T1000 (cell line): ENCODE measurements at places on chromosomes 16 and 17.
A peak's percentile ranks its signal among the peaks of the same experiment; 100 is the strongest.

GRCh38 chr16:57639172-57639887 lies 10.9 kb downstream of the ADGRG1 start:
- DNase-seq = no peak

GRCh38 chr17:40935624-40936023 lies 1.8 kb downstream of the KRT23 start:
- no peak for DNase-seq

DNA sequence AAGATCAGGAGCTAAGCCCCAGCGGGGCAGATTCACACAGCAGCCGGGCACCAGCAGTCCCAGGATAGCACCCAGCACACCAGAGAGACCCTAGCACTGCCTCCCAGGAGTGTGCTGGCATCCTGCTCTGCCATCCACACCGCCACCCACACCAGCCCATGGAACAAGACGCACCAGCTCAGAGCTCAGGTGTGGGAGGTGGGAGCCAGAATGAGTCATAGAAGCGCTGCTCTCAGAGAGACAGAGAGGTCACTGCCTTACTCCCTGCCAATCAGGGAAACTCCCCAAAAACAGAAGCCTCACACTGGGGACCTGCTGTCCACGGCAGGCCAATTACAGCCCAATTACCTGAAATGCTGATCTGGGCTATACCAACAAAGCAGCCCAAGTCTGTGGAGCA lies 64.9 kb downstream of the CDYL2 start:
- DNase-seq = no peak

DNA sequence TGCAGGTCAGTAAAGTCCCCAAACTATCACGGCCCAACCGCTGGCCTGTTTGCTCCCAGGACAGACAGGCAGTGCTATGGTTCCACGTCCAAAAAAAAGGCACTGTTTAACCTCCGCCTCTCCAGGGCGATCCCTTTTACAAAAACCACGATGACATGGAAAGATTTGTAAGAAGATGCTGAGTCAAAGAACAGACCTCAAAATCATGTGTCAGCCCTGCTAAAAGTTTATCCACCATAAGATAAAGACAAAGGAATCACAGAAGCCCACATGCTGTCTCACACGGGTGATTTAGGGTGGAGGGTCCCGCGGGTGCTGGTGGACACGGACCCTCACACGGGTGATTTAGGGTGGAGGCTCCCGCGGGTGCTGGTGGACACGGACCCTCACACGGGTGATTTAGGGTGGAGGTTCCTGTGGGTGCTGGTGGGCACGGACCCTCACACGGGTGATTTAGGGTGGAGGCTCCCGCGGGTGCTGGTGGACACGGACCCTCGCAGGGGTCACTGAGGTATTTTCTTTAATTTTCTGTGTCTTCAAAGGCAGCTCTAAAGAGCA lies 117.2 kb upstream of the METRNL start:
- DNase-seq = no peak

- peak; percentile 37 for DNase-seq
Measured at GRCh38 chr17:82414548-82415281, 3.4 kb upstream of the HEXD start.

- DNase-seq = peak; percentile 49
Measured at GRCh38 chr17:39547713-39548478, 59.8 kb downstream of the NEUROD2 start.
